Cerebellar cortex (tissue), 1 donor: ENCODE measurements at places on chromosomes 5 and 9.
A peak's percentile ranks its signal among the peaks of the same experiment; 100 is the strongest.

DNA sequence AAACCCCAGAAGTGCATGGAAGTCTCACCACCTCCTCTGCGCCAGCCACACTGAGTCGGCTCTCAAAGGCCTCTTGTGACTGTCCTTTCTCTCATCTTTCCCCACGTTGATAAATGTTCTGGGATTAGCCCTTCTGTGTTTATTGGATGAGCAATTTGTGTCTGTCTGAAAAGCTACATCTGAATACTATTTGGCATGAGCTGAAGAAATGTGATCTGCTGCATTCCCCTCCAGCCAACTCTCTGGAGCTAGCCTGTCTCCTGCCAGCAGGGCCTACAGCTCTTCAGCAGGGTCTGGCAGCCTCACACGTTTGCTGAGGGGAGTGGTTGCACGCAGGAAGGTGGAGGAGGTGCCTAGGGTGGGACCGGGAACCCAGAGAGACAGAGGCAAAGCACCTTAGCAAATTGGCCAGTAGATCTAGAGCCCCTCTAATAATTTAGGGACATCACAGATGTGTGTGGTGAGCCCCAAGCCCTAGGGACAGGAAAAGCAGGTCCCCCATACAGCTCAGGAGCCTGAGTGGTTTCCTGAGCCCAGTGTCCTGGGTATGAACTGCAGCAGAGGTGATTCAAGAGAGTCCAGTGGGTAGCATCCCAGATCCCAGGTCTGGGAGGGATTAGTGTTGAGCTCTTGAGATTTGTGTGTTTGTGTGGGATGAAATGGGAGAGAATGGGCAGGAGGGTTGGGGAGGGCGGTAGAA lies 20.5 kb upstream of the B4GALT1 start:
- DNase-seq = peak; percentile 11

DNA sequence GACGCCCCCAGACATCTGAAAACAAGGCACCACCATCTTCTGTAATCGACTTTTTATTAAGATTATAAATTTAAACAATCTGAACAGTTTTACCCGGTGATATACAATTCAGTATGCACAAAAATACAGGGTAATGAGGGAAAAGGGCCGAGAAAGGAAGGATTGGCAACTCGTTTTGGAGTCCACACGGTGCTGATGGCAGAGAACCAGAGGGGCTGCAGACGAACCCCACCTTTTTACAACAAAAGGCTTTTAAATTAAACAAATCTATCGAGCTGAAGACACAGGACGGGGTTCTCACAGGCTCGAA lies 2.6 kb downstream of the IER5L start:
- DNase-seq = no peak

DNA sequence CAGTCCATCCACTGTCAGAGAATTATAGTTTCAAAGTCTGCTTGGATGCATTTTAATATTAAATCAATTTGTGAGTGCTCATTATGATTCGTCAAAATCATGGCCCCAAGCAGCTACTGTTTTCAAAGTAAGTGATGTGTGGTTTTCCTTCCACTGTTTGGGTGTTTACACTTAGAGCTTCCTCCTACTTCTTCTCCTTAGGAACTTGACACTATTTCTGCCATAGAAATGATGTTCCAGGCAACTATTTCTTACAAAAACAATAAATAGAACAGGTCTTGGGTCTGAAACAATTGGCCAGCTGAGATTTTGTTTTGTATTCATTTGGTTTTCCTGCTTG lies 132.8 kb upstream of the RAI14 start:
- no peak for DNase-seq

DNA sequence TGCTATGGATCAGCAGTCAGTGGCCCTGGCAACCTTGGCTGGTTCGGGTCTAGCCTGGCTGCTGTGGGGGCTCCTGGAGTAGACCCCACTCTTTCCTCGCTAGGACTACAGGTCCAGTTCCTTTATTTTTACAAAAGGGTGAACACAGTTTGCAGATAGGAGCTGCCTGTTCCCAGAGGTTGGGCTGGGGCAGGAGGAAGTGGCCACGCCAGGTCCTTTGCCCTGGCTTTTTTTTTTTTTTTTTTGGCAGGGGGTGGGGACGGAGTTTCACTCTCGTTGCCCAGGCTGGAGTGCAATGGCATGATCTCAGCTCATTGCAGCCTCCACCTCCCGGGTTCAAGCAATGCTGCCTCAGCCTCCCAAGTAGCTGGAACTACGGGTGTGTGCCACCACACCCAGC lies 7.9 kb downstream of the SLC2A6 start:
- DNase-seq = no peak

- no peak for DNase-seq
These were observed 31.6 kb upstream of the ANGPTL2 start for GRCh38 chr9:127154003-127154389.

DNA sequence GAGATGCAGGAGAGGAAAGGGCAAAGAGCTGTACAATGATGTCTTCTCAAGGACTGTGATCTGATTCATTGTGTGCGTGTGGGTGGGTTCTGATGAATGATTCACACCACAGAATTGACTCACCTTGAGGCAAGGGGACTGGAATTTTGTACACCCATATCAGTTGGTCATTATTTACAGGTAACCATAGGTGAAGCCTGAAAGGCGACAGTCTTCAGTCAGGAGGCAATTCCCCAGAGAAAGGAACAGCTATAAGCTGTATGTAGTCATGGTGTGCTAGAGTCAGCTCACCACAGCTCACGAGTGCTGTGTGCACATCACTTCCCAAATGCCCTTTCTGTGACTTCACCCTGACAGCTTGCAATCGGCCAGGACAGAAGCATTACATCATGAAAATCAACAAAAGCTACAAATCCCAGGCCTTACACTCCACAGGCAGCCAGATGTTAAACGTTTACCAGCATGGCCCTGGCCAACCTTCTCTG lies 87.6 kb upstream of the RPS23 start:
- no peak for DNase-seq

DNA sequence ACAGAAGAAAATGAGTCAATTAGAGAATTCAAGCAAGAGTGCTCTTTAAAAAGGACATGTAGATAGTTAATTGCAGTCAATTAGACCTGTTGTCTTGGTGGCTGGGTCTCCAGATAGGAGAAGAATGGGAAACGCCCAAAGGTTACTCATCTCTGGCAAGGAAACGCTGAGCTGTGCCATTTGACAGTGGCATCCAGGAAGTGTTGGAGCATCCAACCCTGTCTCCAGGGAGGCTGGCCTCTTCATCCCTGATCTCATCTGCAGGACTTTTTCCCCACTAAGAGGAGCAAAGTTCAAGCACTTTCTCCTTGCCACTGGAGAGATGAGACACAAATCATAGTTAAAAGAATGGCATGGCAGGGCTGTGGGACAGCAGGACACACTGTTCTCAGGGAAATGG lies 111.7 kb upstream of the MSX2 start:
- DNase-seq = no peak

GRCh38 chr9:136747161-136748060 lies 914 bp downstream of the LCN6 start:
- no peak for DNase-seq

DNA sequence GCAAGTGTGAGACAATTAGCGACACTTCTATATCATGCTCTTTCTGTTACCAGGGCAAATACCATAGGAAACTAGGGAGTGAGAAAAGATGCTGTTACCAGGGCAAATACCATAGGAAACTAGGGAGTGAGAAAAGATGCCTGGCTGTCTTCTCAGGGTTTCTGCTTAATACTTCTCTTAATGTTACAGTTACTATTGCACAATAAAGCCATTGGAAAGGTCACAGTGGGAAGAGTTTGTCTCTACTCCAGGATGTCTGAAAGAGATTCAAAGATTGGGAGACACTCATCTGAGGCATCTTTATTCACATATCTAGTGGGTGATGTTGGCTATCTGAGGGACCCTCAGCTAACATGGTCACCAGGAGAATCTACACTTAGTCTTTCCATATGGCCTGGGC lies 431.7 kb upstream of the POU5F2 start:
- DNase-seq = no peak

GRCh38 chr5:134242146-134242545 lies 16.3 kb upstream of the PPP2CA start:
- DNase-seq = no peak

DNA sequence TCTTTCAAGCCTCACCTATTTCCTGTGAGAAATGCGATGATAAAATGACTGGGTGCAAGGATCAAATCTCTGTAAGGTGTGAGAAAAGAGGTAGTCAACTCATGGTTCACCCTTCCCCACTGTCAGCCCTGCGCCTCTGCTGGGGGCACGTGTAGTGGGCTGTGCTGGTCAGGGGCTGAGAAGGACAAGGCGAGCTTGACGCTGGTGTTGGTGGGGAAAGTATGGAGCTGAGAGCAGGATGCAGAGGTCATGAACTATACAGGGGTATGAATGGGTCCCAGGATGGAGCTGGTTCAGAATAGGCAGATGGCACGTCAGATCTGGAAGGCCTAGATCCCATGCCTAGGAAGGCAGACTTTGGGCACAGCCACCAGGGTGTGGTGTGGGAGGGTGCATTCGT lies 20.6 kb downstream of the PITX1 start:
- no peak for DNase-seq

DNA sequence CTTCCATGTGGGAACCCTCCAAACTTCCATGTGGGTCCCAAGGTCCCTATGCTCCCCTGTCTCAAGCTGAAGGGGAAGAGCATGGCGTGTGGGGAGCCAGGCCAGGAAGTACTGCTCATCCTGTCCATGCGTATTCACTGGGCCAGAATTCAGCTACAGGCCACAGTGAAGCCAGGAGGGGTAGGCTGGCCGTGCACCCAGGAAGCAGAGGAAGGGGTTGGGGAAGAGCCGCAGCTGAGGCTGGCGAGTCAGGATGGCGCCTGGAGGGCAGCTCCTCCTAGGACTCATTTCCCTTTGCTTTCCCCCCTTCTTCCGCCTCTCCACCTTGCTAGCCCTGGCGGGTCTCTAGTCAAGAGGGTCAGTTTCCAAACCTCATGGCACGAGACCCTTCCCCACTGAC lies 57.4 kb downstream of the ROPN1L start:
- DNase-seq = no peak

DNA sequence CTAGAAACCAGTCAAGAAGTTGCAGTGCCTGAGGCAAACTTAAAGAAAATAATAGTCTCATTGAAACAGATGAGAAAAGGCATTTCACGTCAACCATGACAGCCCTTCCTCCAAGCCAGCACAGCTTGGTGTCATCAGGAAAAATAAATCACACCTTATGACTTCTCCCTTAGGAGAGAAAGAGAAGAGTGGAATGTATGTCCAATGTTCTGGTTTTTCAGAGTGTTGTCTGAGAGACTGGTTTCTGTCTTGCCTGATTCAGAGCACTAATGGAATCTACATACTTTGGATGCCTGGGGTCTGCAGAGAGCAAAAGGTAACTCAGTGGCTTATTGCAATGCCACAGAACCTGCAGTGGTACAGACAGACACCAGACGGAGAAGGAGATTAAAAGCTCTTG lies 105.5 kb upstream of the PDE4D start:
- no peak for DNase-seq

DNA sequence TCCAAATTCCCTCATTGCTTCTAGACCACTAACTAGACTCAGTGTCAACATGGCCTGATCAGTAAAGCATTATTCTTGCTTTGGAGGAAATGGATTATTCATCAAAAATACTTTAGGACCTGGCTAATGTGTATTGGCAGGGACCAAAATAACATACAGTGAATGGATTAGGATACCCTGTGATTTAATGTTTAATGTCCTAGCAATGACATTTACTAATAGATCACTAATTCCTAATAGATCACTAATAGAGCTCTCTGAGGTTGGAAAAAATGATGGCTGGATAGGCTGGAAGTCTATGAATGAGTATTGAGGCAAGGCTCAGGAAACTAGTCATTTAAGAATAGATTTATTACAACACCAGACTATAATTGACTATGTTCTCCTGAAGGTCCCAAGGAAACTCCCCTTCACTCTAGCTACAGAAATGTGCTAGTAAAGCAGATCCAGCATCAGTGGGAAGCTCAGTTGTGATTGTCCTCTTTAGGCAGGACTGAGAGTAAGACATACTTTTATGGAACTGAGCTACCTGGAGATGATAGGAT lies 46.1 kb upstream of the CHSY3 start:
- DNase-seq = no peak

DNA sequence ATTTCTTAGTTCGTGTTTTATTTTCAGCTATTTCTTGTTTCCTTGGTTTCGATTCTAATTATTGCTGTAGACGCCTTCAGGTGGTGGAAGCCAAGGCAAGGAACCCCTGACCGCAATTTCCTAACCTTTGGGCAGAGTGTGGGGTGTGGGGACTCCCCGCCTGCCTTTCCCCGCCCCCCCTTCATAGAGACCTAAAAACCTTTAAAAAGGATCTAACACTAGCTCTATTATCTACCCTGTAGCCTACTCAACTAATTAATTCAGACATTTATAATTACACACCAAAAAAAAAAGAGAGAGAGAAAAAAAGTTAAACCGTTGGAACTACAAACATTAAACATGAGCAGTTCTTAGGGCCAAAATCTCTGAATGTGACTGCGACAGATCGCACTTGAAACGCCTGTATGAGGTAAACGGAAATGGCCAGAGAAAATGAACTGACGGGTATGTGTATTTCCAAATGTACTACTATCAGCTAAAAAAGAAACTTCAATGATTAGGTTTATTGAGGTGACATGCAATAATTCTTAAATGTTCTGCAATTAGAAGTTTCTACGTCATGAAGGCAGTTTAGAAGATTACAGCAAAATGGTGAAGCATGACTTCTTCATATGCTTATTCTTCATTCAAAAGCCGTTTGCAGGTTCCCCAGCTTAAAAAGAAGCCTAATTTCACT lies 19.0 kb upstream of the FER start:
- DNase-seq = no peak

GRCh38 chr9:117555964-117556629 lies 141.2 kb upstream of the ASTN2 start:
- peak; percentile 66 for DNase-seq

DNA sequence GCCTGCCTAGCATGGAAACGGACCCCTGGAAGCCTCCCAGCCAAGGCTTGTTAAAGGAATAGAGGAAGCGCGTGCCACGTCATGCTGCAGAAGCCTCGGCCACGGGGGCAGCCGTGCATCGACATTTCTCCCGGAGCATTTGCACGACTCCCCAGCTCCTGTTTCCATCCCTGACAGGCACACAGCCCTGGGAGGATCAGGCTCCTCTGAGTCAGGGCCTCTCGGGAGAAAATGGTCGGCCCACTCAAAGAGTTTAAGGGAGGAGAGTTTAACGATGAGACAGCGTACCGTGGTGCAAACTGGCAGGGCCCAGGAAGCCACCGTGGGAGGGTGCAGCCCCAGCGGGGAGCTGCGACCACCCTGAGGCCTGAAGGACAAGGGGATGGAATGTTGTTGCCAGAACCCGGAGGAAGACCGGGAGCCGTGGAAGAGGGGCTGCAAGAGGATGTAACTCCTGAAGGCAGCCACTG lies 213.6 kb downstream of the PAX5 start:
- no peak for DNase-seq

- no peak for DNase-seq
These were observed 42.9 kb upstream of the SMAD5 start for GRCh38 chr5:136089791-136090190.

GRCh38 chr5:121945261-121945660 lies 16.5 kb upstream of the SRFBP1 start:
- no peak for DNase-seq

DNA sequence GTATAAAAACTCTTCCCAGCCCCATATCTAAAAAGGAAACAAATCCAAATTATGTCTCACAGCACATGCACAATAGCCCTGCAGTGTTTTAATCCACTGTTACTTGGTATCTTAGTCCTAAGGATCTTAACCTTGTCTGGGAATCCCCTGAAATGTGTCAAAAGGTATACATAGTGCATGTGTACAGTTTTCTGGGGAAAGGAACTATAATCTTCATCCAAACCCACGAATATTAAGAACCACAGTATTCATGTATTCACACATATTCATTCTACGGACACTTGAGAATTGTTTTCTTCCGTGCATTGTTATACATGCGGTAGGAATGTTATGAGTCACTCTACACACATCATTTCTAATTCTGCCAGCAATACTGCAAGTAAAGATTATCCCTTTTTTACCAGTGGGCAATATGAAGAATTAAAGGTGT lies 47.8 kb upstream of the SNX2 start:
- no peak for DNase-seq
